ENCODE measurements at places on chromosomes 1 and 21.

GRCh38 chr1:207691841-207692240 is 46.9 kb downstream of the CR1L start:
- no peak for DNase-seq

GRCh38 chr21:41169258-41169576 is 1.3 kb downstream of the BACE2 start:
- DNase-seq = no peak

GRCh38 chr1:20486457-20487235 is 636 bp upstream of the CAMK2N1 start:
- DNase-seq = no peak

DNA sequence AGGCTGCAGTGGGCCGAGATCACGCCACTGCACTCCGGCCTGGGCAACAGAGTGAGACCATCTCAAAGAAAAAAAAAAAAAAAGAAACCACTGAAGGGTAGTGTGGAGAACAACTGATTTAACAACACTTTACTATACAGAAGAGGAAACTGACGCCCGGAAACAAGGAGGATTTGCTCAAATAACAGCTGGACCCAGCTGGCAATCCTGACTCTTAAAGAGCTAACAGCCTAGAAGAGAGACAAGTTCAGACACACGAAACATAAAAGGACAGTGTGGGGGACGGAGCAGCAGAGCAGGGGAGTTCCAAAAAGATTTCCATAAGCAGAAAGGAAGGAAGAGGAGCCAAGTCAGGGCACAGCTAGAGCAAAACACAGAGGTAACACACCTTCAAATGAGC is 4.4 kb downstream of the ECHDC2 start:
- DNase-seq = no peak

- DNase-seq = peak; percentile 9
These were observed 73.2 kb upstream of the ABCG1 start for GRCh38 chr21:42145569-42146272.

DNA sequence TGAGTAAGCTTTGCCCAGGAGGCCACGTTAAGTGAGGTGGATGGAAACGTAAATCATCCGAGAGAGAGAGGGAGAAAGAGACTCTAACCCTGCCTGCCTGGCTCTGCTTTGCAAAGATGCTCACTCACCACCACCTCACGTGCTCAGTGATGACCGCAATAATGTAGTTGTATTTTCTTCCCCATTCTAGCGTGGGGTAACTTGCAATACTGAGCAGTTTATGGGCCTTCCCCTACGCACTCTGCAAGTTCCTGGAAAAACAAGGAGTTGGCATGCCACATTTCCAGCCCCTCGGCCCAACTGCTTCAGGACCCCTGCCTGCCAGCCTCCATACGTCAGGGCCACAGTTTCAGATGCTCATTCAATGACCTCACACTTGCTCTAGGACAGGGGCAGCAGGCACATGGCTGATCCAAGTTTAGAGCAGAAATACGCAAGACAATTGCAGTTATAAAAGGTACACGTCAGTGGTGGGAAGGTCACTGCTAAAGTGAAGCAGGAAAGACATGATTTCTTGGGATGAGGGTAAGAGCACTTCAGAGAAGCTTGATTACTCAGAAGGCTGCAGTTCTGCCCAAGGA is 112.5 kb upstream of the RAB4A start:
- no peak for DNase-seq

DNA sequence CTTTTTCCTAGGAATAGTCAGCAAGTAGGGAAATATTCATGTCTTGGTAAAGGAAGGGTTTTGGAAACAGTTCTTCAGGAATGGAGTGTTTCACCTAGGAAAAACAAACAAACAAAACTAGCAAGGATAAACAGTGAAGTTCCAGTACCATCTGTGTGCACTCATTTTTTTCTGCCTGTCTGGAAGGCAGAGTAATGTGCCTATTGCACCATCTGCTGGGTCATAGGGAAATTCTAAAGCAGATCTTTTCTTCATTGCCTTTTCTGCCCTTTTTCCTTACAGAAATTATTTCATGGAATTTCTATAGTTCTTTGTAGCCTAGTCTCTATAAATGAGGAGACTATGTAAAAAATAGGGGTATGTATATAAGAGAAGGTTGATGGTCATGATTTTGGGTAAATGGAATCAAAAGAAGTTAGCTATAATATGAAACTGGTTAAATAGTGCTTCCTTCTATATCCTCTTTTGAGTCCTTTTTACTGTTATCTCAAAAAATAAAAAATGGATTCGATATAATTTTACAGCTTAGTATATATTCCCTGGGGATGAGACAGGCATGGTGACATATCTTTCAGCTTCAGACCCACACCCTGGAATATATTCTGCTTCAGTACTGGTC is 3.4 kb upstream of the HRNR start:
- no peak for DNase-seq

GRCh38 chr1:33460947-33461629 is 11.4 kb upstream of the ZSCAN20 start:
- no peak for DNase-seq

GRCh38 chr1:177863796-177864195 is 106.1 kb downstream of the SEC16B start:
- no peak for DNase-seq

Measured in GM04504 (cell line).